ENCODE measurements at places on chromosomes 2 and 18.

DNA sequence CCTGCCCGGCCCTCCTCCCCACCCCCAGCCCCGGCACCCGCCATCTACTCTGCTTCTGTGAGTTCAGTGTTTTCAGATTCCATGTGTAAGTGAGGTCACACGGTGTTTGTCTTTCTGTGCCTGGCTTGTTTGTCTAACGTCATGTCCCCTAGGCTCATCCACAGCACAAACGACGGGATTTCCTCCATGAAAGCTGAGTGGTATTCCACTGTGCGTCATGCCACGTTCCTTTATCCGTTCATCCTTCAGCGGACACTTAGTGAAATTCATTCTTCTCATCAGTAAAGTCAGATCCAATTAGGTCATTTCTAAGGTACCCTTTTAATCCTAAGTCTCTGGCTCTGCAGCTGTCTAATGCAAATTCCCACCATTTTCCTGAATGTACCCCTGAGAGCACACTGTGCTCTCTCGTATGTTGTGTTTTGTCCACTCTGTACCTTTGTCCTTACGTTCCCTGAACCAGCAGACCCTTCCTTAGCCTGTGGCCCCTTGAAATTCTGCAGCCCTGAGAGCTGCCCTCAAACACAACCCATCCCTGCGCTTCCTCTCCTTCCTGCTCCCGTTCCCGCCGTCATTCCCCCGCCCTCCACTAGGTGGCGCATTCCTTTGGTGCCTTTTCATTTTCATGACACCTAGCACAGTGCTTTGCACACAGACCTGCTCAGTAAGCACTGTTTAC lies 44.1 kb downstream of the TRAPPC12 start:
- DNase-seq = peak; percentile 48

DNA sequence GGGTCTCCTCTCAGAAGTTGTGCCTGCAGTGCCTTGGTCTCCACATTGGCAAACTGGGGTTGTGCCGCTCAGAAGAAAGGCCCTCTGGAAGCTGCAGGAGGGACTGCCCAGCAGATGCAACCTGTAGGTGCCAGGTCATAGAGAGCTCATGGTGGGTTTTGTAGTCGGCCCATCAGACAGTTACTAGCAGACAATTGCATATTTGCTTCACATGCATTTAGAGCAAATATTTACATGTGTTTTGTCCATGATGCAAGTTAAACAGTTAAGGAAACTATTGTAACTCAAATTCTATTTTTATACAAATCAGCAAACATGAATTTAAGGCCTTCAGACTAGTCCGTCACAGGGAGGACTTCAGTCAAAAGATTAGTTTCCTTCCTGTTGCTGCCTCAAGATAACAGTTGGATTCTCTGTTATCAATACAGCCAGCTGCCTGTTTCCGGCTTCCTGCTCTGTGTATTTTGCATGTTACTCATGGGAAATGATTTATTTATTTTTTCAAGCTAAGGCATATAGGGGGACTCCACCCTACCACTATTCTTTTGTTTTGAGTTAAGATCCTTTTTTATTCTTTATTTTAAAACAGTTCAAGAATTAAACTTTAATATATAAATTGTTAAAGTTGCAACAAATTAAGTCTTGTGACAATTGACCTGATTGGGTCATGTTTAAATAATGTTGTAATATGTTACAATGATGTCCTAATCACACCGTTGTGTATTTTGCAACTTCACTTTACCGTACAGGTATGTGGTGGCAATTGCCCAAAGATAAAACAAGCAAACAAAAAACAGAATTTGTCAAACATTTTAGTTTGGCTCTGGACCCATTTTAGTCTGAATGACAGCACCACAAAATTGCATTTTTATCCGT lies 133.5 kb downstream of the SPTBN1 start:
- DNase-seq = no peak

- DNase-seq = no peak
Observed at GRCh38 chr2:29582062-29582461, 339.3 kb downstream of the ALK start.

DNA sequence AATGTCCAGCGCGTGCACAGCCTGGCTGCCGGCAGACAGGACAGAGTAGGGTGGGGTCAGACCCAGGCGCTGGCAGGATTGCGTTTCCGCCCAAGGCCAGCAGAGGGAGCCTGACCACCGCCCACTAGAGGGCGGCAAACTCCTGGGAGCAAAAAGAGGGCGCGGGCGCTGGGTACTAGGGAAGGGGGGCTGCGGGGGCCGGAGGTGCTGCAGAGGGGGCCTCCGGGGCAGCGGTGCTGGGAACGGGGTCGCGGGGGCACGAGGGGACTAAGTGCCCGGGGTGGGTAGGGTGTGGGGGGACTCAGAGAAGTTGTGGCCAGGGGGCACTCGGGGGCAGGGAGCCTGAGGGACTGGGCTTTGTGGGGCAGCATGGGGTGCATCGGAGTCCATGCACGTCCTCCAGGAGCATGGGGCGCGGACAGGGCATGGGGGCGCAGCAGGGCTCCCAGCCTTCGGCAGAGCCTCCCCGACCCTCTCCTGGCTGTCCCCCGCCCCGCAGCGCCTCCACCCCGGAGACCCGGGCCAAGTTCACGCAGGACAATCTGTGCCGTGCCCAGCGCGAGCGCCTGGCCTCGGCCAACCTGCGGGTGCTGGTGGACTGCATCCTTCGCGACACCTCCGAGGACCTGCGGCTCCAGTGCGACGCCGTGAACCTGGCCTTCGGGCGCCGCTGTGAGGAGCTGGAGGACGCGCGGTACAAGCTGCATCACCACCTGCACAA lies 3.2 kb downstream of the TEKT4 start:
- DNase-seq = peak; percentile 43

- no peak for DNase-seq
Observed at GRCh38 chr2:66445925-66446871, 11.3 kb downstream of the MEIS1 start.

DNA sequence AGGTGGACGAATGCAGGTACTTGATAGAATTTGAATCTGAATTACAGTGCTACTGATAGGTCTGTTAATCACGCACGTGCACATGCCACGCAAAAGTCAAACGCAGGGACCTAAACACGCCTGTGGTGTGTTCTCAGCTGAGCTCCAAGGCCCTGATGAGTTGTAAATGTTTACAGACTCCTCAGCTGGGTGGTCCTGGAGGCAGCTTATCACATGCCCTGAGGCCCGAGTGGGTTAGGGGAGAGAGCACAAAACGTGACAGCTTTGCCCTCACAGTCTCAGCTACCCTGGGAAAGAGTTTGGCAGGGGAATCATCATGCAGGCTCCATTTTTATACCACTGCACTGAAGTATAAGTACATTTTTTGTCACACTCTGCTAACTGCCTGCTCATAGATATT lies 68.3 kb upstream of the FAM110C start:
- no peak for DNase-seq

- DNase-seq = no peak
Observed at GRCh38 chr2:200194746-200195145, 111.7 kb upstream of the SPATS2L start.

DNA sequence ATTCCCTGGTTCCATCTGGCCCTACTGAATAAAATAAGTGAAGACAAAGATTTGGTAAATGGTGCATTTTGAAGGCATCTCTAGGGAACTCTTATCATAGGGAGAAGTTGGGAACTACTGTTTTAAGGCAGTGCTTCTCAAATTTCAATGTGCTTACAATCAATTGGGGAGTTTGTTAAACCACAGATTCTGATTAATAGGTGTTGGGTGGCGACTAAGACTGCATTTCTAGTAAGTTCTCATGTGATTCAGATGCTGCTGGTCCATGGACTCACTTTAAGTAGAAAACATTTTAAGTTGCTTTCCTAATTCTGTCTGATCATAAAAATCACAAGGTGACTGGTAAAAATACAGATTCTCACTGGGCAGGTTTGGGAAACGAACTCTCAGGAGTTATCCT lies 14.6 kb downstream of the FARSB start:
- DNase-seq = no peak

- DNase-seq = no peak
Observed at GRCh38 chr2:237625216-237625705, 2.1 kb upstream of the LRRFIP1 start.

DNA sequence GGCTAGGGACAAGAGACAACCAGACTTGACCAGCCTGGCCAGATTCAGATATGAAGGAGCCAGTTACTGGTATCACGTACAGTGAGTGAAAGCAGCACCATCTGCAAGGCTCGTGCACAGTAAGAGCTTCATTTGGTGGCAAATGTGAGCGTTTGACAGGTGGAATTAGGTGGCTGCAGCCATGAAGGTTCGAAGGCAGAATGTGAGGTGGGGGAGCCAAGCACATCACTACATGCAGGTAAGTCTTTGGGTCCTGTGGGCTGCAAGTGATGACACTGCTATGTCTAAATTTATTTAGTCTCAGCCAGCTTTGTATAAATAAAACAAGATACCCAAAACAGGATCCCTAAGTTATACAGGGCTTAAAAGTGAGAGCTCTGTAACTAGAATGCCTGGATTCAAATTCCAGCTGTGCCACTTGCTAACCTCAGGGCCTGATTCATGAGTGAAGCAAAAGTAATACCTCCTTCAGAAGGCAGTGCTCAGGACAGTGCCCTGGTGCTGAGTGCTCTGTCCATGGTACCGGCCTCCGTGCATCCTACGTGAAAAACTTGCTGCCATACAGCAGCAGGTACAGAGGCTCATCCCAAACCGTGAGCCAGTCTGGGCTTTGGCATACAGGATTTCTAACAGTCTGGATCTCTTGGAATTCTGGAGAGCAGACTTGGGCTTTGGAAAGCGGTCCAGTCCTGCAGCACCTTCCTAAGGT lies 18.6 kb downstream of the DDX18 start:
- no peak for DNase-seq

DNA sequence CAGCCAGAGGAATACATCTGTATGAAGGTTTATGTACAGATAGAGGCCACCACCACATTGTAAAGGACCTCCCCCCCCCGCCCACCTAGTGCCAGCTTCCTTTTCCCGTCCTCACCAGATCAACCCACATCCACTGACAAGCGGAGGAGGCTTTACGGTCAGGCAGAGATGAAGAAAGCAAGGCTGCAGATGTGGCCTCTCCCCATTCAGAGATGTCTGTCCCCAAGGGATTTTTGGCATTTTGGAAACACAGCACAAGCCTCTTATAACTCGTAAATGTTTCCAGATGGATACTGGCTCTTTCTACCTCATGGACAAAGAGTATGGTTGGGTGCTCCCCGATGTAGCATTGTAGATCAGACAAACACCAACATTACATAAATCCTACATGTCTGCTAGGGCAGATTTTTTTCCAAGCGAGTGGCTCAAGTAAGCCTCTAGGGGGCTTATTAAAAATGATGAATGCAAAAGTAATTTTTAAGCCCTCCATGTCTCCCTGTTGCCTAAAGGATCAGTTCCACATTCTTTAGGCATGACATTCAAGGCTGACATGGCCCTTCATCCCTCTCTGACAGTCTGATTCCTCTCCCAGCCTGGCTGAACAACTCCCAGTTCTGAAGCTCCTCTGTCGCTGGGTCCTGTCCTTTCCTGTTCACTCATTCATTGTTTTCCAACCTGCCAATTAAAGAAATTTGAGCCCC lies 11.7 kb downstream of the VIT start:
- DNase-seq = no peak

- DNase-seq = no peak
Observed at GRCh38 chr2:10787176-10787968, 25.2 kb downstream of the PDIA6 start.

Measured in activated naive CD4-positive, alpha-beta T cell (primary cell).